ENCODE measurements at places on chromosomes 7 and 10. TPM values are rescaled to one million over a fixed set of nuclear protein-coding genes. Genes with fewer than 3 reads are reported as not detected.

Gene PROSER2
- total RNA-seq, result 1.8 TPM

Gene SFTPA1
- not detected for total RNA-seq

Gene ETV1
- 26.4 TPM for total RNA-seq

Gene EN2
- total RNA-seq, result not detected

Gene KCND2
- 2.1 TPM for total RNA-seq

Gene SPACDR
- total RNA-seq, result under 0.01 TPM

All from fibroblast of lung (primary cell).